Testis (tissue), 5 donors: ENCODE measurements at places on chromosomes 4 and X. TPM values are rescaled to one million over a fixed set of nuclear protein-coding genes. Genes with fewer than 3 reads are reported as not detected.

PCDH7 gene
- total RNA-seq: 2.8 TPM

COL25A1 gene
- 19.2 TPM for total RNA-seq

DMD gene
- 34.1 TPM for total RNA-seq

CENPE gene
- total RNA-seq: 9.1 TPM

EDNRA gene
- 12.3 TPM for total RNA-seq

PLP1 gene
- total RNA-seq: 119 TPM

GPR173 gene
- 3.8 TPM for total RNA-seq

TKTL2 gene
- 47.5 TPM for total RNA-seq

OTC gene
- 0.68 TPM for total RNA-seq

GPR50 gene
- 0.24 TPM for total RNA-seq

SASH3 gene
- 0.47 TPM for total RNA-seq

LINC00632 gene
- 10.2 TPM for total RNA-seq

SATL1 gene
- total RNA-seq: 2.5 TPM

ZNF711 gene
- 125 TPM for total RNA-seq

OPN1MW gene
- not detected for total RNA-seq

KIT gene
- total RNA-seq: 15.2 TPM

IL9R gene
- 0.31 TPM for total RNA-seq

SOD3 gene
- total RNA-seq: 355 TPM

ATP10D gene
- 7.1 TPM for total RNA-seq

HTR2C gene
- 0.31 TPM for total RNA-seq

MAGIX gene
- total RNA-seq: 3.1 TPM

GLRA3 gene
- 1.2 TPM for total RNA-seq
